Glomerular endothelial cell (primary cell): ENCODE measurements at places on chromosomes 13 and 19.

DNA sequence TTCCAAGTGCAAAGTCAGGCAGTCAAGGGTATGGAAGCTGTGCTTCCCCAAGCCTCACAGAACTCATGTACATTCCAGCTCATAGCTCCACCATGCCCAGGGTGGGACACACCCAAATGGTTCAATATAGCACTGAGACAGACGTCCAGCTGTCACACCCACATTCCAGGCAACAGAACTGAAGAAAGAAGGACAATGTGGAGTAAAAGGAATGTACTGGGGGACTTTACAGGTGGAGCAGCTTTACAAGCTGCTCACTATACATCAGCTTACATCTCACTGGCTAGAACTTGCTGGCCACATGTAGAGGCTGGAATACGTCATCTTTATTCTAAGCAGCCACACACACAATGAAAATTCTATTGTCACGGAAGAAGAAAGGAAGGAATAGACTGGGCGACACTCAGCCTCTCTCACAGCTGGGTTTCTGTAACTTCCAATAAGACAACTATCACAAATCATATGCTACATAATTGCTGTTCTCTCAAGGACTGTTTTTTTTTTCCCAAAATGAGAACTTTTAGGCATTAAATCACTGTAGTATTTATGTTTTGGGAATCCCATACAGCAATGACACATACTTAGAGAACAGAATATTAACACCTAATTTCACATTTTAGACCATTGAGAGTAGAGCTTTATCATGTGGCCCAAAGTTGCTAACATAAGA is 86.1 kb downstream of the KLF12 start:
- no peak for DNase-seq

DNA sequence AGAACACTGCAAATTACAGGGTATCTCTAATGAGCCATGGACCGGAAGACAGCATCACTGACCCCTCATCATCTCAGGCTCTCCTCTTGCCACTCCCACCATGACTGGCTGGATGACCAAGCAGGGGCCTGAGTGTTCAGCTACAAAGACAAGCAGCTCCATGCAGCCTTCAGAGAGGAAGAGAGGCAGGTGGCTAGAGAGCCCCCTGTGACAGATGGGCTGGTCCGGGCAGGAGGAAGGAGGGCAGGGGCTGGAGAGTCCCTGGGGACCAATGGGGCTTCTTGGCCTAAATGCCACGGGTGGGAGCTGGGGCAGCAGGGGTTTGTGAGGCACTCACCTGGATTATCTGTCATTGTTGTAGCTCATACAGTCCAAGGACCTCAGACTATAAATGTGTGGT is 12.8 kb upstream of the RASA3 start:
- no peak for DNase-seq

DNA sequence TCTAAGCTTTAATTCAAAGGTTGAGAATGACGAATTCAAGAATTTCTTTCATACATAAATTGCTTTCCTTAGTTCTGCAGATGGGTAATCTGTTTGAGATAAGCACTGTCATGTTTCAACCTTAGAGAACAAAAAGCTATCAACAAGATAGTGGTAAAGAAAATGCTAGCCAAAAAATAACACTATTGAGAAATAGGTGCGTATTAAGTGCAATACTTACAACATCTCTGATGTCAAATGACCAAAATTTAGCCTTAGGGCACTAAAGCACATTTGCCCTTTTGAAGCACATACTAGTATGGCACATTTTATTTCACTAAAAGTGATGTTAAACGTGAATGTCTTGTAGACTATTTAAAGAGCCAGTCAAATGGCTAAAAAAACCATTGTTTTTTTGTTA is 4.9 kb downstream of the KBTBD6 start:
- no peak for DNase-seq

- no peak for DNase-seq
These were observed 84.0 kb upstream of the SLC7A1 start for GRCh38 chr13:29679396-29680053.

GRCh38 chr19:51772977-51773376 is 12.0 kb downstream of the FPR2 start:
- no peak for DNase-seq

GRCh38 chr13:108281901-108282300 is 12.4 kb downstream of the TNFSF13B start:
- no peak for DNase-seq

DNA sequence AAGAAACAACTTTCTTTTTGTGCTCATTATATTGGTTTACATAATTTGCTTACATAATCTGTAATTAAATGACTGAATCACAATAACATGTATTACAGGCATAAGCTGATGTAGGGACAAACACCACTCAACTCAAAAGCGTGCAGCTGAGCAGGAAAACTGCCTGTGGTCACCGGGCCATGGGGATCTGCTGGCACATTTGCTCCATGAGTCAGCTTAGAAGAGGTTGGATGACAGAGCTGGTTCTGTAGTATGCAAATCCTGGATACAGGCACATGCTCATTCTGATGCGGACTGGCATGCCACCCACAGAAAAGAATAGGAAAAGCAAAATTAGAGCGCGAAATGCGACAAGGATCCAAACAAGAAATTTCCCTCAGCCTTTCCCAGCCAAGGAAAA is 128.6 kb downstream of the USP12 start:
- DNase-seq = no peak
